Activated CD8-positive, alpha-beta memory T cell treated with anti-CD3 and anti-CD28 coated beads for 24 hours (primary cell): ENCODE measurements at places on chromosomes 3 and 15.

DNA sequence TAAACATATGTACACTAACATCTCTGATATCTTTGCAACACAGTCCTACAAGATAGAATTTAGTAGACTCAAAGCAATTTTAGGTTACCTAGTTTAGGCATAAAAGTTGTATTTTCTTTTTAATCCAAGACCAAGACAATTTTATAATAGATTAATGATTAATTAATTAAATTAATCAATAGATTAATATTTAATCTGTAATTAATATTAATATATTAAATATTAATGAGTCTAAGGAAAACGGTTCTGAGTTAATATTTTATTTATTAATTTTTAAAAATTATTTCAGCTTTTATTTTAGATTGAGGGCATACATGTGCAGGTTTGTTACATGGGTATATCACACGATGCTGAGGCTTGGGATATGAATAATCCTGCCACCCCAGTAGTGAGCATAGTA is 49.0 kb downstream of the EHHADH start:
- DNase-seq = no peak

DNA sequence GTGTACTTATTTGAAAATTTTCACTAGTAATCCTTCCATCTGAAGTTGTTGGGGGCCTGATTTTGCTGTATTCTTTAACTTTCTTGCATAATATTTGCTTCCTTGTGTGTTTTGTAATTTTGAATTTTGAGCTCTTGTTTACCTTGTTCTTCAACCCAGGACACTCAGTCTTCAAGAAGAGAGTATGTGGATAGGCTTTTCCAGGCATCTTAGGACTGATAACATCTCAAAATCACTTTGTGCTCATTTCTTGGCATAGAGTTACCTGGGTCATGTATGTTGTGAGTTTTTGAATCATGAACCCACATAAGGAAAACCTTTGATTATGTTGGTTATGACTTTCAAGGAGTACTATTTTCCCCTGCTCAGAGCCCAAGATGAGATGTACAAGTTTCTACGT is 13.4 kb downstream of the BTD start:
- no peak for DNase-seq

DNA sequence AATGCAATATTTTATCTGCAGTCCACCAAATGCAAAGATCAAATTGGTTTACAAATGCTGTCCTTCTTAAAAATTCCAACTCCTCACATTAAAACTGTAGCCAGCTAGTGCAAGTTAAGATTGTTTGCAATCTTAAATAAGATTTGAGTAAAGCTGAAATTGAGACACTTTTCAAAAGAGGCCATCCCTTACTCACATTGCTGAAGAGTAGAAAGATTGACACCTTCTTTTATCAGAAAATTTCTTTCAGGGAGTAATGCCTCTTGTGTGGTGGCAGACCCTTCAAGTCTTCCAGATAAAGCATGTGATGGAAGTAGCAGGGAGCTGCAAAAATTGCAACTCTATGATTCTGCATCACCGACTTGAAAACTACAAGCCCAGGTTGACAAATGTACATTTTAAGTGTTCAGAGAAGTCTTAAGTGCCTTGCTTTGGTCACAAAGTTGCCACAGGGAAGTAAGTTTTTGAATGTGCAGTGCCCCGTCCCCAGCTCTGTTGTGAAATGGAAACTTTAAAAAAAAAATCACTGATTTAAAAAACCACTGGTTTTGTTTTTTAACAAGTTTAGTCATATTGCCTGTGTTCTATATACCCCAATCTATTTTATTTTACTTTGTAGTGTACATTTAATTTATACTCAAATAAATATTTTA is 12.6 kb downstream of the CD86 start:
- no peak for DNase-seq

DNA sequence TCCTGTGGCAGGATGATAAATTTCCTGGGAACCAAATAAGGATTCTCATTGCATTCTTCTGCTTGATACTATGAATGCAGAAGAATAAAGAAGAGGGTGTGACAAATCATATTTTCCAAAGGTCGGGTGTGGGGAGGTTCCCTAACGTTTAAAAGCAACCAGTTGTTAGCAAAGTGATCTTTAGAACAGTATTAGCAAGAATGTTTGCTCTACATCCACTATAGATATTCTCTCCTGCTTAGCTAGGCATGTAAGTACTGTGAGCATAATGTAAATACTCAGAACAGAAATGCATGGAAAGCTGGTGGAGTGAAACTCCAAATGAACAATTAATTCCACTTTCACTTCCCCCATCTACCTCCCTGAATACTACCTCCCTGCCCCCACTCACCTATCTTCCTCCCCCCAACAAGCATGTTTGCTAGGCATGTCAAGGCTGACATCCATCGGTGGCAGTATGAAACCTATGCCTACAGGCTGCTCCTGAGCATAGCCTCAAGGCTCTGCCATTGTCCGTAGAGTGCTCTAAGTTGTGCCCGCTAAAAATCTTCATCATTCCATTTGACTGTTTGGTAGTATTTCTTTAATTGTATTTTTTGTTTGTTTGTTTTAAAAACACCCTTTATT is 329.7 kb downstream of the TIGIT start:
- DNase-seq = no peak

DNA sequence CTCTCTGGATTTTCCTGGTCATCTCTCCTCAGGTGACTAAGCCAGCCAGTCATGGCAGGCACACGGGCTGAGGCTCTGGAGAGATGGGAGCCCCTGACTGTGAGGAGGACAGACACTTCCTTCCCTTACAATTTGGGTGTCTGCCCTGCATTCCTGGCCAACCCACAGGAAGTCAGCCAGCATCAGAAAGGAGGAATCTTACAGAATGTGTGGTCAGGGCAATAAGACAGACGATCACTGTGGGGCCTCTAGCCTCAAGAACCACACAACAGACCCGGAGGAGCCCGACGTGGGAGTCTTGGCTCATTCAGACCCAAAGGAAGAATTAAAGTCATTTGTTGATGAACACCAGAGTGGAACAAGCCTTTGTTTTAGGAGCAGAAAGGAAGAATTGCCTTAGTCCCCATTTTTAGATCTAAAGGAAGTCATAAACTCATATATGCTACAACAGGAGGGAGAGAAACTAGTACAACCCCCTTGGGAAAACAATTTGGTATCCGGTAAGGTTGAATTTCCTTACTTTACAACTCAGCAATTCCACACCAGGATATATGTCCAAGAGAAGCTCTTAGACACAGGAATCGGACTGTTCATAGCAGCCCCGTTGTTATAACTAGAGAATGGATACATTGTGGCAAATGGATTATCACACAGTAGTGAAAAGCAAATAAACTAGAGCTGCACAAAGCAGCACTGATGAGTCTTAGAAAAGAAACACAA is 62.2 kb downstream of the ABTB1 start:
- no peak for DNase-seq

DNA sequence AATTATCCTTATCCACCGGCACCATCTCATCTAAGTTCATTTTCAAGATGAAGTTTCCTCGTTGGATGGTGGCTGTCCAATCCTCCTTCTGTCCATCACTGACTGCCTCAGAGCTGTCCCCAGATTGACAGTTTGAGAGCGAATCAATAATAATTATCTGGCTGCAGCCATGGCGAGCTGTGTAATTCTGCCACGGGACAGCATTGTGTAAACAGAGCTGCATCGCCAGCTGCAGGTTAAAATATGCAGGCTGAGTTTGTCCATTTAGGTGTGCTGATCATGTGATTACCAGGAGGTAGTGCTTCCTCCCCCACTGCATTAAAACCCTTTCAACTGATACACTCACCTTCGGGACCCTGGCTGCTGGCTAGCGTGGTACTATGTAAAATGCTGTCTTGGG is 461.9 kb upstream of the ONECUT1 start:
- no peak for DNase-seq

DNA sequence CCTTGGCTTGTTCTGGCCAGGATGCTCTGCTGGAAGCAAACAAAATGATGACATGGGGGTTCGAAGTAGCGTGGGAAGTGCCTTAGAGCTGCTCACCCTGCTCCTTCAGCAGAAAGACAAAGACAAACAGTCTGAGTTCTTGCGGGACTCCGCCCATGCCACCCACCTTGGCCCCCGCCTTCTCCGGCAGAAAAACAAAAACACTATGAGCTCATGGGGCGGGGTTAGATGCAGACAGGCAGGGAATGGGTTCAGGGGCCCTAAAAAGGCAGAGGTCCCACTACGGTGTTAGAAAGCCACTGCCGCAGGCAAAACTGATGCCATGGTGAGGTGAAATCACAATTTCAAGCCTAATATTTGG is 9.7 kb upstream of the NCKIPSD start:
- no peak for DNase-seq

DNA sequence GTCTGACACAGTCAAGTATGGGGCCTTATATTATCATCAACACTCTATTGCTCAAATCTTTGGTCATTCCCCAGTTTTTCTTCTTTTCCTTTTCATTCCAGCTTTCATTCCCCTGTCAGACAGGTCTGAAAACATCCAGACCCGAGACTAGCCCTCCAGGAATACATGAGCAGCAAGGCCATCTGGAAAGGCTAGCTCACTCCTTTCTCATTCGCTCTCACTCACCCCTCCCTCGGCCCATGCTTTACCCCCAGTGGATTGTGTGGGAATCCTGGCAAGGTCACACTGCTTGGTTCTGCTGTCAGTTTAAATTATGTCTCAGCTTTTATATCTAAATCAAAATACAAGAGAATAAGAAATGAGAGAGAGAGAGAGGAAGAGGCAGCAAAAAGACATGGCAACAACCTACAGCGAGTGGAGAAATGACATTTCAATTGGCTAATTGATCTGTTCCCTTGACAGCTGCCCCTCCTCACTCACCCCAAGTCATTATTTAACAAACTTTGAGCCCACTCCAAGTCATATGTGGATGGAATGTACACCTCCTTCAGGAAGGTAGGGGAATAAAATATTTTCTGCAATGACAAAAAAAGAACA is 962.2 kb downstream of the TUSC7 start:
- DNase-seq = no peak

GRCh38 chr3:151347432-151347831 is 18.1 kb upstream of the P2RY13 start:
- no peak for DNase-seq

- no peak for DNase-seq
Measured at GRCh38 chr3:184658223-184658928, 53.5 kb downstream of the MAGEF1 start.

DNA sequence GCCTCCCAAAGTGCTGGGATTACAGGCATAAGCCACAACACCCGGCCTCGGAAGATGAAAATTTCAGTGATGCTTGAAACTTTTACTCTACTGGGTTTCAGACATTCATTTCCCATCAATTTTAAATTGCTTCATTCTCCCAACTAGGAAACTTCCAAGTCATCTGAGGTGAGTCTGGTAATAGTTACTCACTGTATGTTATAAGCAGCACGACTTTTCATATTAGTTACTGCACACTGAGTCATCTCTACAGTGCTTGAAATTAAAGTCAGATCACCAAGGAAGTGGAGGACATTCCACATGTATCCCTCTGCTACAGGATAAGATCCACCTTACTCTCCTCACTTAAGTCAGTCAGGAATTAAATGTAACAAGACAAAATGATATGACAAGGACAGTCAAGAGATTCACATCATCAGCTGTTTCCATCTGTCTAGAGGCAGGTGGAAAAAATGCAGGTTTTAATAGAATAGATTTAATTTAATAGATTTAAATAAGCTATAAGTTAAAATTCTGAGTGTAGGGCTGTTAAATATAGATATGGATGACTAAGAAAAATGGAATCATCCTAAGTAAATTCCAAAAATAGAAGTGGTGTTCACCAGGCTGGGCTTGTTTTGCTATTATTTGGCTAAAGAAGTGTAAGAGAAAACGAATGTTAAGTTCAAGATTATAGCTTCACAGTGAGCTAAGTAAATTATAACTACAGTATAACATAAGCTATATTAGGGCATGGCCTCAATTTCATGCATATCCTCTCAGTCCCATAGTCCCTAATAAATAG is 104.4 kb downstream of the TMCO5A start:
- no peak for DNase-seq

GRCh38 chr3:23650371-23651140 is 155.2 kb upstream of the UBE2E1 start:
- no peak for DNase-seq

- no peak for DNase-seq
Measured at GRCh38 chr15:56760186-56760585, 26.9 kb upstream of the ZNF280D start.

- no peak for DNase-seq
Measured at GRCh38 chr3:169879845-169880575, 10.3 kb upstream of the LRRC31 start.

GRCh38 chr3:20230954-20231353 is 44.9 kb upstream of the SGO1 start:
- DNase-seq = no peak

DNA sequence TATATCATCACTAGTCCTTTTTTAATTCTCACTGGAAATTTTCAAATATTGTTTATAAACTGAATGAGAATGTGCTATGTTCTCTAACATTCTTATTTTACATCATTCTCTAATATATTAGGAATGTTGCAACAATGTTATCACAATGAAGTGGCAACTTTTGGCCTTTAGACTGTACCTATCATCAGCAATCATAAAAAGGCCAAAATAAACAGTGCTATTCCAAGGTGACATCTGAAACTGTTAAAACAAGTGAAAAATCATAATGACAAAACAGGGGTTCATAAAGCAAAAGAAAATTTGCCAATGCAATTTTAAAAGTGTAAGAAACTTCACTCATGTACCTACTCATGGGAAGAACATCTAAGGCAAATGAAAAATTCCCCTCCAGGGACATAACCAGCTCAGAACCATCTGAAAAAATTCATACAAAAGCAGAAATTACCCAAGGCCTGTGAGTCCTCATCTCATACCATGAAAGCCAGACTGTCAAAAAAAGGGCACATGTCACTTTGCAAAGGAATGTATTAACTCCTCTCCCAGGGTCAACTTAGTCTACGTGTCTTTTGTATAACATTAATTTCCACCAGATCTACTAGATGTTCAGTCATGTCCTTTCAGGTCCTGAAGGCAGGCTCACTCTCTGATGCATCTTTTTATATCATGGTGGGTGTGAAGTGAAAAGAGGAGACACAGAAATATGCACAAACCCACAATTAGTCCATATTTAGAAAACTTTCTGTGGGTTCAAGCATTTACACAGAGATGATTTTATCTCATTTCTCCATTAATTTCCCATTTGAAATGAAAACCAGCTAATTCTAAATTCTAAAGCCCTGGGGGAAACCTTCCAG is 211.9 kb downstream of the CBLB start:
- no peak for DNase-seq

- no peak for DNase-seq
Measured at GRCh38 chr3:66706890-66707289, 206.1 kb upstream of the LRIG1 start.

GRCh38 chr3:61742006-61742405 is 180.6 kb downstream of the PTPRG start:
- no peak for DNase-seq

GRCh38 chr3:2583046-2583445 is 484.4 kb downstream of the CNTN4 start:
- DNase-seq = no peak

DNA sequence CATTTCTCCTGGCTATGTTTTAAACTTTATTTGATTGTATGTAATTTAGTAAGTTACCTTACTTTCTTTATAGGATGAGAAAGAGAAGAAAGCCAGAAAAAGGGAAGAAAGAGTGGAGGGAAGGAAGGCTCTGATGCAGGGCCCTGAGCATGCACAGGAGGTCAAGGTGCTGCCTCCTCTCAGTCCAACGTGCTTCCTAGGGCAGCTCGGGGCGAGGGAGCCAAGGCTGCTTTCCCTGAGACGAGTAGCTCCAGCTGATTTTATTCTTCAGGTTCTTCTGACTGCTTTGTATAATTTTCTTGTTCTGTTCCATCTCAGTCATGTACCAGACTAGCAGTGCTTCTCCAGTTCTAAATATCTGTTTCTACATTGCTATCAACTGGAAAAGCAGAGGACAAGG is 3.4 kb downstream of the CORO2B start:
- DNase-seq = no peak
